Endodermal cell (in vitro differentiated cells): ENCODE measurements at places on chromosomes 13 and 19. TPM values are rescaled to one million over a fixed set of nuclear protein-coding genes. Genes with fewer than 3 reads are reported as not detected.

Gene PRTN3
- 1.2 TPM in 1 of 3 replicates, not detected in the others for total RNA-seq

DNA sequence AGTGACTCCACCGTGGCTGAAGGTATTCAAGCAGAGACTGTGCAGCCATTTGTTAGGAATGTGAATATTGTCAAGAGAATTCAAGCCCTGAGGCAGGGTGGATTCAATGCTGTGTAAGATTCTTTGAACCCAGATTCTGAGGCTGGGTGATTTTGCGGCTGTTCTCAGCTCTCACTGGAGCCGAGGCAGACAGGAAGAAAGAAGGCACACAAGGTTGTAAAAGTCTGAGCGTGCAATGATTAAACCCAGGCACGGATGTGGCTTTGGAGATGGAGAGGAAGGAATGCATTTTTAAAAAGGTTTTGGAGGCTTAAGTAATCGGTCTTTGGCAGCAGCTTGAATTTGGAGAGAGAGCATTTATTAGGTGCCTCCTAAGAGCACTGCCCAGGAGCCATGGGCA is 187.9 kb downstream of the KATNAL1 start:
- no peak for DNase-seq

DNA sequence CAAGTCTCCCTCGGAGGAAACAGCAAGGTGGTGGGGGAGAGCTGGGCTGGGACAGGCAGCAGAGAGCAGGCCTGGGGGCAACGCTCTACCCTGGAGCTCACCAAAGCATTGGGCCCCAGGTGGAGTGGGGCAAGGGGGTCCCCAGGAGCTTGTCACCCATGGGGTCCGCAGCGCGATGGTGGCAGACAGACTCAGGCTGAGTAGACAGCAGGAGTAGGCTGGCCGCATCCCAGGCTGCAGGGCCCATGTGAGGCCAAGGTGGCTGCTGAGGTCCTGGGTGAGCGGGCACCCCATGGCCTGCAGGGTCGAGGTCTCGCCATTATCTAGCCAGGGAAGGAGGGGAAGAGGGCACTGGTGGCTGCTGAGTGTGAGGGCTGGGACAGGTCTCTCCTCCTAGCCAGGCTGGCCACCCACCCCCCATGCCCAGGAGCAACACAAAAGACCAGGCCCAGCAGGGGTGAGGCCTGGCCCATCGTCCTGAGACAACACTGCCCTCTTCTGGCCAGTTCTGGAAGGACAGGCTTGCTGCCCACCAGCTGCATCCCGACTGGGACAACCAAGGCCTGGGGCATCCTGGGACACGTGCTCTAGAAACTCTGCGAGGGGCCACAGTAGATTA is 33.1 kb downstream of the CEBPG start:
- peak; percentile 97 for DNase-seq

Gene NKG7
- not detected in 2 replicates for total RNA-seq

DNA sequence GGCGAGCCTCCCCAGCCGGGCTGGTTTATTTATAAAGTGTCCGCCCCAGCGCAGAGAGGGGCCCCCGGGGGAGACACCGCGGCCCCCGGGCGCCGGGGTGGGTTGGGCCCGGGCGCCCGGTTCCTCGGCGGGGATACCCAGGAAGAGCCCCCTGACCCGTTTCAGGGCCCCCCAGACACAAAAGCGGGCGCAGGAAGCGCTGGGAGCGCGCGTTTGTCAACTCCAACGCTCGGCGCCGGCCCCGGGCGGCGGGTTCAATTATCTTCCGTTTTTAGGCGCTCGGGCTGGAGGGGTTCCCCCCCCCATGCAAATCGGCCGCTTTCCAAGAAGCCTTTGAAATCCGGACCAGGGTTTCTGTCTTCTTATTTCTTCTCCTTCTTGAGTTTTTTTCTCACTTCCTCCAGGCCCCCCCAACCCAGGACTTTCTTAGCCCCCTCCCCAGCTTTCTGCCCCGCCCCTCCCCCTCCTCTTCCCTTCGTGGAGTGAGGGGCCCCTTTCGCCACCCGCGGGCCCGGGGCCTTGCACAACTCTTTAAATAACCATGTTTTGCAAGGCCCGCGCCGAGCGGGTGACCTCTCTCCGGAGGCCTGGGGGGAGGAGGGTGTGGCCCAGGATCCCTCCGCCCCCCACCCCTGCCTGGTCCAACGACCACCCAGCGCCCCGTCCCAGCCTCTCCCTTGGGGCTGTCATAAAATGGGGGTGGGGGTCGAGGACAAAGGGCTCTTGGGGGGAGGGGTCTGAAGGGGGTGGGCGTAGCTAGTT is 935 bp downstream of the ARID3A start:
- peak; percentile 80 for DNase-seq

Gene GRK1
- total RNA-seq = 1.4 and 1.7 TPM in 2 replicates

DNA sequence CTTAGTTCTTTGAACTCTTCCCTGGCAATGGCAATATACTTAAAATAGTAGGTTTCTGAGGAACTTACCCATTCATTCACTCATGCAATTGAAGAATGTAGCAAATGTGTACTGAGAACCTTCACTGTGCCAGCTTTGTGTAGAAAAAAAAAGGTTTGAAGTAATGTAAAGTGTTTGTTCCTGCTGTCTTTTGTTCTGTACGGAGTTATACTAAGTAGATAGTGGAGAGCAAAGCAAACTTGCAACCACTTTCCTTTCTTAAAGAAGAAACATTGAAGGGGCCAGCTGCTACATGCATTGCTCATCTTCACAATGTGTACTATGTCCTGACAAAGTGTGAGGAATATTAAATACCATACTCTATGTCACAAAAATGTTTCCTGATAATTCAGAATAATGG is 68.9 kb upstream of the FREM2 start:
- DNase-seq = no peak

DNA sequence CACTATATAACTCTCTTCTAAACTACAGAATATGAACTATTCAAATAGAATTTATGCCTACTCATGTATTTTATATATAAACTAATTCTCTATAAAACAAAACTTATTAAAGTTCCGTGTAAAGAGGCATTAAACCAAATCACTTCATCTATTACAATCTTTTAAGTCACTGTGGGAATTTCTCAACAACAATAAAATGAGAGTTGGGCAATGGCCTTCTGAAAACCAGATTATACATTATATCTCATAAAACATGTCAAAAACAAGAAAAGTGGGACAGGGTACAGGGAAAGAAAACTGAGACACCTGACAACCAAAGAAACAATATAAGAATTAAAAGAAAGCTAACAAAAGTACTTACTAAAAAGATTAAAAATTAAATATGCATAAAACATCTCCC is 145.2 kb downstream of the DIAPH3 start:
- no peak for DNase-seq

DNA sequence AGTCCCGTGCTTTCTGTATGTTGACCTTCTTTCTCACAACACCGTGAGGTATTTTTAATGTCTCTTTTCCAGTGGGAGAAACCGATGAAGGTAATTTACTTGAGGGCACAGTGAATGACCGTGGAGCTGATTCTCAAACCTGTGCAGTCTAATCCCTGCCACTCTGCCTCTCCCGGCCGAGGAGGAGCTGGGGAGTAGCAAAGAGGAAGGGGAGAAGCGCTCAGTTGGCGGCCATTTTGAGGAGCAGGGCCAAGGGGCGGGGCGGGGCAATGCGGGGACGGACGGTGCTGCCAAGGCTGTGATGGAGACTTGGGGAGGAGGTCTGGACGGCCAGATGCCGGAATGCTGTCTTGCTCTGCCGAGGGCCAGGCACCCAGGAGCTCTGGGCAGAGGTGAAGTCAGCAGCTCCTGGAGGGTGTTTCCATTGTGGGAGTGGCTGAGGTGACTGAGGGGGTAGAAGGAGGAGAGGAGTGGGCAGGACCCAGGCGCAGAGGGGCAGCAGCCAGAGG is 12.4 kb upstream of the RANBP3 start:
- peak; percentile 86 for DNase-seq

- DNase-seq = no peak
Measured at GRCh38 chr13:50731400-50731799, 112.1 kb downstream of the DLEU7 start.
